Upper lobe of left lung (tissue), 6 donors: ENCODE measurements at places on chromosomes 2 and 18.

DNA sequence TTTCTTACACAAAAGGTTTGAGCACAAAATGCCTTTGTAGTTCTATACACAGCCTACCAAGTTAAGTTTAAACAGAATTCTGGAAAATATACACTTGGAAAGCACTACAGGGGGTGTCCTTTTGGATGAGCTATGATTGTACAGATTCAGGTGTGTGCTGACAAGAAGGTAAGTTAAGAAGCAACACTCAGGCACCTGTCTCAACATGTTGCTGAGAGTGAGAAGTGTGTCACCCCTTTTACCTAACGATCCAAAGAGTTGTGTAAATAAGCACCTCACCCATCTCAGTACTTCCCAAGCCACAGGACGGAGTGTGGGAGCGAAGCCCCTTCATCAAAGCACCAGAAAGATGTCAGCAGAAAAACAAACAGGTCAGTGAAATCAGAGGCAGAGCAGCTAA, 109.5 kb upstream of the DAPL1 start:
- DNase-seq, result no peak

GRCh38 chr2:215680605-215681598, 245.0 kb upstream of the FN1 start:
- no peak for DNase-seq

- DNase-seq, result no peak
Observed at GRCh38 chr2:30752811-30753210, 54.4 kb downstream of the CAPN13 start.

DNA sequence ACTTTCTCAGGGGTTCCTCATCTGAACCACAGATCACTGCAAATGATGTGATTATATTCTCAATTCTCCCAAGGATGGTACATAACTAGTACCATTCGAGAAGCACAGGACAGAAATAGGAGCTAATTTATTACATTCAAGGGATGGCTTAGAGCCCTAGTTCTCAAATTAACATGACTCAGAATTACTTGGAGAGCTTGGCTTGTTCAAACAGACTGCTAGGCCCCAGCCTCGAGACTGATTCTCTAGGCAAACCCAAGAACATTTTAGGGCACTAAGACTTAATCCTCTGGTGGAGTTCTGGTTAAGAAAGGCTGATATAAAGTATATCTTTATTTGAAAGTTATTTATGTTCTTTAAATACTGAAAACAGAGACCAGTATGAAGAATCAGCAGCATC, 35.8 kb downstream of the HIBCH start:
- no peak for DNase-seq

DNA sequence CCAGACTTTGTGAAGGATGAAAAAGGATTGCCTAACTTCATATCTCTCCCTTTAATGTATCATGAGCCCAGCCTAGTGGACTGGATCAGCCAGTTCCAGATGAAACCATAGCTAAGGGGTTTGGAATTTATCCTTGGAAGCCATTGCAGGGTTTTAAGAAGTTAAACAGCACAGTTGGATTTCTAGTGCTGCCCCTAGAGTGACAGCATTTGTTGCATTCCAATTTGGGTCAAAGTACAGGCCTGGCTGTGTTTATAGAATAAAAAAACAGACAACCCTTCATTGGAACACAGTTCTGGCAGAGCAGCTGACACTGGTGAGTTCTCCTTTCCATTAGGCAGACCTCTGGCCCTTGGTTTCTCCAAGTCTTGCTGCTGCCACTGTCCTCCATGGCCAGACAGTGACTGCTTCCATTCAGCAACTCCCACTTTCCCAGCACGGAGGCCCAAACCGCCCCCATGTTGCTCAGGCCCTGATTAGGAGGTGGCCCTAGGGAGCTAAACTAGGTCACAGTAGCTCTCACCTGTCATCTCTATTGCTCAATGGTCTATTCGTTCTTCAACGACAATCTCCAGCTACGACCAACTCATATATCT, 8.0 kb downstream of the GPR39 start:
- DNase-seq, result no peak

DNA sequence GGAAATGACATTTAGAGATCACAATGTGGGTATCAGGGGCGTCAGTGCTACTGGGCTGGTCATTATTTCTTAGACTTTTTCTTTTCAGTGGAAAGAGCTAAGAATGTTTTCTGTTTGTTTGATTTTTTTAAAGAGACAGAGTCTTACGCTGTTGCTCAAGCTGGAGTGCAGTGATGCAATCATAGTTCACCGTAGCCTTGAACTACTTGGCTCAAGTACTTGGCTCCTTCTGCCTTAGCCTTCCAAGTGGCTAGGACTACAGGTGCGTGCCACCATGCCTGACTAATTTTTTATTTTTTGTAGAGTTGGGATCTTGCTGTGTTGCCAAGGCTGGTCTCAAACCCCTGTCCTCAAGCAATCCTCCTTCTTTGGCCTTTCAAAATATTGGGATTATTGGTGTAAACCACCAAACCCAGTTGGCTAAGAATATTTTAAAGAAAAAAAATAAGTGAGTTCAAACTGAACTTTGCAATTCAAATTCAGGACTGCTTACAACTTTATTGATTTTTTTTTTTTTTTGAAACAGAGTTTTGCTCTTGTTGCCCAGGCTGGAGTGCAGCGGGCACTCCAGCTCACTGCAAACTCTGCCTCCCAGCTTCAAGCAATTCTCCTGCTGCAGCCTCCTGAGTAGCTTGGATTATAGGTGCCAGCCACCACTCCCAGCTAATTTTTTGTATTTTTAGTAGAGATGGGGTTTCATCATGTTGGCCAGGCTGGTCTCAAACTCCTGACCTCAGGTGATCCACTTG, 154.2 kb downstream of the MIB1 start:
- DNase-seq, result no peak

- no peak for DNase-seq
Observed at GRCh38 chr18:4353853-4354418, 101.2 kb downstream of the DLGAP1 start.

GRCh38 chr2:77005522-77005921, 516.7 kb downstream of the LRRTM4 start:
- DNase-seq, result no peak

DNA sequence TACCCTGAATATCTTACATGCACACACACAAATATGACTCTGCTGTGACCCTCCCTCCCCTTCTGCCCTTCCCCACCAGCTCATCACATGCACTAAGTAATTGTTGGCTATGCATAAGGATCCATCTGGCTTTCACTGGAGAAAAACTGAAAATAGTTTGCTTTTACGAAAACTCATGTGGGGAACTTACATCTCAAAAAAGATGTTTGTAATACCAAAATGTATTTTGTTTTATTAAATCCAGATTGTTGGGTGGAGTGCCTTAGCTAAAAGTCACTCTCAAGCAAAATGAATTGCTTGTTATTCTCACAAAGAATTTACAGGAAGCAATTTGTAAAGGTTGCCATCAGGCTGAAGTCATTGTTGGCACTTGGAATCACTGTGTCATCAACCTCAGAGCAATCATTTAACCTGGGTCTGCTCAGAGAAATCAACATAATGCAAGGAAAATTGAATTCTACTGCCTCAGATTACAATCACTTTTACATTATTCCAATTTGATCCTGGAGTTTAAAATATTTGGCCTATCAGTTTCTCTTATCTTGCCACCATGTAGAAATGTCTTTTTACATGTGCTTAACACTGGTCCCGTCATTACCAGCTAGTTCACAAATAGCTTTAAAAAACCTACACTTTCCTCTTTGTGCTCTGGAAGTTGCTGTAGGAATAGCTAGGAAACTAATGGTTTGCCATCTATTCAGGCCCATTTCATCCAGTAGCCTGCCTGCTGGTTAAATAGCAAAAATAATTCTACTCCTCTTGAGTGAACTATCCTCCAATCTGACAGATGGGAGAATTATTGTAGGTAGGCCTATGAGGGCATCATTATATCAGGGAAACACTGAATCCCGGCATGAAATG, 90.3 kb upstream of the TMEM17 start:
- DNase-seq, result no peak

GRCh38 chr18:48790226-48790863, 160.4 kb downstream of the SMAD7 start:
- DNase-seq, result peak; percentile 86

DNA sequence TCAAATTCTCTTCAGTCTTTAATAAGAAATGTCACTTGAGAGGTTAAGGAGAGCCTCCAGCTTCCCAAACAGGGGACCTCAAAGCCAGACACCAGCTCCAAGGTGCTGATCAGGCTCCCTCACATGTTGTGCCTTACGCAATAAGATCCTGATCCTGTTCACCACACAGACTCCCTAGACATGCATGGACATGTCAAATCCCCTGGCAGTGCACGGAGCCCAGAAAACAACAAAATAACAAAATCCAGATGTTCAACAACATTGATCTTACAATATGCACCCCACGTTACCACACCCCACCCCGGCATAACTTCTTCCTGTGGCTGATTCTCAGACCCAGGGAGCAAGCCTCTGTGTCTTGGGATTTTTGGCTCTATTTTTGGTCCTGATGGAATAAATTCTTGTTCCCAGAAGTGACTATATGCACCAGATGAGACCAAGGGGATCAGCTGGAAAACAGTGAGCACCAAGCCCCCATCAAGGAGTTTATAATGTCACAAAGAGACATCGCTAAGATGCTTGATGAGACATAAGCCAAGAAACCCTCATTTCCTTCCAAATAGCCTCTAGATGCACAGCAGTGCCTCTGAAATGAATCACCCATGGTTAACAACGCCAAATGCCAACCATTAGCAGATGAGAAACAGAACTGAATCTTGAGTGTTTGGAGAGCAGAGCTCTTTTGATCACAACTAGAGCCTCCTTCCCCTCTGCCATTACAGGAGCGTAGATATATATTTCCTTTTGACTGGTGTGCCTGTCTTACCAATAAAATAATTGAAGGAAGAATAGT, 198.2 kb downstream of the PRKCE start:
- no peak for DNase-seq

DNA sequence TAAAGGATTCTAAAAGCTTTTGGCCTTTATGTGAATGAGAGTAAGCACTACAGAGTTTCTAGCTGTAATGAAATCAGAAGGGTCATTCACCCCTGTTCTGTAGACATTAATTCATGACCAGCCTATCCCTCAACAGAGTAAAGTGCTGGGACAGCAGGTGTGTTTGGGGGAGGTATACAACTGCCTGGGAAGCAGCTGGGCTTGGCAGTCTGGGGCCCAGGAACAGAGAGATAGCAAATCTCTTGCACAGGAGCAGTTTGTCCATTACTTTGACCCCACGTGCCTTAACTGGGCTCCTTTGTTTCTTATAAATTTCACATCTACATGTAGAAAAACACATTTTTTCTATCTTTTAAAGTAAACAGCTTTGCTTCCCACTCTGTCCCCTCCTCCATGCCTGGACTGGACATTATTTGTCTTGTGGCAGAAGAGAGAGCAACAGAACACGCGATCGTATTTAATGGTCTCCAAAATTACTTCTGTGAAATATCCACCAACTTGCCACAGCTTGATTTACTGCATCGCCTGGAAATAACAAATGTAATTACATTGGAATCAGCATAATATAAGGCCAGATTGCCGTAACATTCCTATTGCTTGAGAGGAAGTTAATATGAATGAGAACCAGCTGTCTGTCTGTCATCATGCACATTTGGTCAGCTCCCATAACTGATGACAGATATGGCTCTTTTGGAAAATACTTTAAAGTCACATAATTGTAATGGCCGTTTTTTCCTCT, 263.8 kb downstream of the RBM43 start:
- no peak for DNase-seq

DNA sequence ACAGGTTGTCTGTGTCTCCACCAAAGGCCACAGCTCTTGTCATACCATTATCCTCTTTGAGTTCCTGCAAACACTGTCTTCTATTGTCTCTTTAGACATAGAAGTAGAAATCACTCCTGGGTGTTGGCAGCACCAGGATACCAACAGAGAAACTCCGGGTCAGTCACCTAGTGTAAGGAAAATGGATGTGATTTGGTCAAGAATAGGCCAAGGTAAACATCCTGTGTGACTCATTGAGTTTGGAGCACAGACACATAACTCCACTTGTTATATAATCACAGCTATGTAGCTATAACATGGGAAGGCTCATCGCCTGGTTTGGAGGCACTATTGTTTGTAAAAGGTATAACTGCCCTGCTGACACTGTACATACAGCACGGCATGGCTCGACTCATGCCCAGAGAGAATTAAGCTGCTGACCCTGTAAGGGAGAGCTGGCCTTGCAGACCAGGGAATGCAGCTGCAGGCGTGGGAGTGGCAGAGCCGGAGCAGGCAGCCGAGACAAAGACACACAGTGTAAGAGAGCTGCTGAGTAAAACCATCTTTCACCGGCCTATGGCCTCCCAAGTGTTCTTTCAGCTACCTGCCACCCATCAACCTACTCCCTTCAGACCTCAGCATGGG, 3.4 kb upstream of the TXNL1 start:
- peak; percentile 27 for DNase-seq

DNA sequence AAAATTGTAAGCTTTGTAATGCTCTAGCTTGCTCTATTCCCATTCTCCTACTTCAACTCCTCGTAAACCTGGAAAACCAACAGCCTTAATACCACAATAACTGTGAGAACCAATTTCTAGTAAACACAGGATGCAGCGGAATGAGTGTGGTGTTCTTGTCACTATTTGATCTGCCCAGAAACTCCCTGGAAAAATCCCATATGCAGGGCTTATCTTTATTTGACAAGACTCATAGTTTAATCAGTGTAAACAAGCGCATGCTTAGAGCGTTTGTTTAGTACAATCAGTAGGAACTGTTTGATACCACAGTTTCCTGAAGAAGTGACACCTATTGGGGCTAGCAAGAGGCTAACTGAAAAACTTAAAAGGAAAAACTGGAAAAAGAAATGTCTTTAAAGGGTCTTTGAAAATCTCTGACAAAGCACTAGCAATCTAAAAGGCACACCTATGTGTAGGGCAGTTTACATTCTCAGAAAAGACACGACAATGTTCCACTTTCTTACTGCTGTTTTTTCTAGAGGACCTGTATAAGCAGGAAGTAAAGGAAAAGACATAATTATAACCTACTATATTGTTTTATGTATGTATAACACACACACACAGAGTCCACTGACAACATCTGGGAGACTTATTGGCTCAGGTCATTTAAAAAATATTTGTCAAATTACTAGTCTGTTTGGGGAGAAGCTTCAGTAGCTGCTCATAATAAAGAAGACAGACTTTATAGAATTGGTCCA, 241.4 kb upstream of the KLHL14 start:
- no peak for DNase-seq

GRCh38 chr2:136162438-136162837, 44.5 kb upstream of the CXCR4 start:
- no peak for DNase-seq

- DNase-seq, result no peak
Observed at GRCh38 chr2:229937537-229937936, 15.2 kb downstream of the FBXO36 start.

- no peak for DNase-seq
Observed at GRCh38 chr2:82165377-82165776, 1860.8 kb upstream of the LRRTM1 start.

DNA sequence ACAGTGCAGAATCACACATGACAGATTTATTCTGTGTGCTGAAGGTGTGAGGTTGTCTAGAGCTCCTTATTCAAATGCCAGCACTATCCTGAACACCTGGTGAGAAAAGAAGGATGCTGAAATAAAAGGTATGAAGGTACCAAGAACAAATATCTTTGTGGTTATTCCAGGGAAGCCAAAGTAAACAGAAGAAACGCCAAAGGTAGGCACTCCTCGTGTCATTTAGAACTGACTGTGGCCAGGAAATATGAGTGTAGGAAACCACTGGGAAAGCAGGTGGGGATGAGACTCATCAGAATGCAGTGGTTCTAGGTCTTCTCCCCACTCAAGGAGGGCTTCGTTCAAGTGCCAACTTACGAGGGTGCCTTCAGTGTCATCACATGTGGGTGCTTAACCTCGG, 80.8 kb downstream of the KIF5C start:
- no peak for DNase-seq
